ENCODE measurements at places on chromosomes 4 and X.

DNA sequence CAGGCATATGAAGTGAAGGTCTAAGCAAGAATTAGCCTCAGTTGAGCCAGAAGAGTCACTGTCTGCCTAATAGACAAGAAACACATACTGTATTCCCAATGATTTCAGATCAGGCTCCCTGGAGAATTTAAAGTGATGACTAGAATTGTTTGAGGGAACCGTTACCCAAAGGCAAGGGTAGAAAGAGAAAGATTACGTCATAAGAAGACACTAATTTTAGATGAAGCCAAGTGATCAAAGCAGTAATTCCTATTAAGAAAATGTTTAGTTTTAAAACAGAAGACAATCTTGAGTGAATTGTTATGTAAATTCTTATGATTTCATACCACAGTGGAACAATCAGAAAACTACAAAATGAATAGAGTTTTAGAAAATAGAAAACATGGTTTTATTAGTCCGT is 194.5 kb upstream of the ARSJ start:
- DNase-seq, result no peak

DNA sequence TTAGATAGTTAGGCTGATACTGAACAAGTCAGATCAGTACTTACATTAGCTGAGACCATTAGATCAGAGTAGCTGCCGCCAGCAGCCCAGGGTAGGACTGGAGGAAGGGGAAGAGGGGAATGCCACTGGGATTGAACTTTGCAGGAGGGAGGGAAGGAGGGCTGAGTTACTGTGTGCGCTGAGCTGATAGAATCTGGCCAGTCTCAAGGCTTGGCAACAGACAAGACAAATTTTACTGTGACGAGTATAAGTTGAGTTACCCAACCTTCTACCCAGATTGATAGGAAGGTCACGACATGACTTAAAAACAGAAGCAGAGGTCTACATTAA is 372.1 kb downstream of the OPHN1 start:
- no peak for DNase-seq

DNA sequence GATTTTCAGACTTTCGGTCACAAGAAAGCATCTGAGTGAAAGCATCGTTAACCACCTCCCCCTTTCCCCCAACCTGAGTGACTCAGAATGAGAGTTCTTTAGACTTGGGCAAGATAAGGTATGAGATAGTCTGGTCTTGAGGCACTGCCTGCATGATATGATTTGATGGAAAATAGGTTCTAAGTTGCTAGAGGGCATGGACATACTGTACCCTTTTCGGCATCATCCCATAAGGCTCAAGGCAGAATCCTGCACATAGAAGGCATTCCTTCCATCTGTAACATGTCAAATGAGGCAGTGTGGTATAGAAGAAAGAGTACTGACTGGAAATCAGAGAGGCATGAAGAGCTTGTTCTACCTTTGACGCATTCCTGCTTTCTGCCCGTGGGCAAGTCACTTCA is 16.8 kb upstream of the AMOT start:
- DNase-seq, result no peak

GRCh38 chr4:25821899-25822298 is 40.9 kb downstream of the SEL1L3 start:
- DNase-seq, result no peak

- DNase-seq, result no peak
Observed at GRCh38 chr4:710116-710515, 4.5 kb downstream of the PCGF3 start.

DNA sequence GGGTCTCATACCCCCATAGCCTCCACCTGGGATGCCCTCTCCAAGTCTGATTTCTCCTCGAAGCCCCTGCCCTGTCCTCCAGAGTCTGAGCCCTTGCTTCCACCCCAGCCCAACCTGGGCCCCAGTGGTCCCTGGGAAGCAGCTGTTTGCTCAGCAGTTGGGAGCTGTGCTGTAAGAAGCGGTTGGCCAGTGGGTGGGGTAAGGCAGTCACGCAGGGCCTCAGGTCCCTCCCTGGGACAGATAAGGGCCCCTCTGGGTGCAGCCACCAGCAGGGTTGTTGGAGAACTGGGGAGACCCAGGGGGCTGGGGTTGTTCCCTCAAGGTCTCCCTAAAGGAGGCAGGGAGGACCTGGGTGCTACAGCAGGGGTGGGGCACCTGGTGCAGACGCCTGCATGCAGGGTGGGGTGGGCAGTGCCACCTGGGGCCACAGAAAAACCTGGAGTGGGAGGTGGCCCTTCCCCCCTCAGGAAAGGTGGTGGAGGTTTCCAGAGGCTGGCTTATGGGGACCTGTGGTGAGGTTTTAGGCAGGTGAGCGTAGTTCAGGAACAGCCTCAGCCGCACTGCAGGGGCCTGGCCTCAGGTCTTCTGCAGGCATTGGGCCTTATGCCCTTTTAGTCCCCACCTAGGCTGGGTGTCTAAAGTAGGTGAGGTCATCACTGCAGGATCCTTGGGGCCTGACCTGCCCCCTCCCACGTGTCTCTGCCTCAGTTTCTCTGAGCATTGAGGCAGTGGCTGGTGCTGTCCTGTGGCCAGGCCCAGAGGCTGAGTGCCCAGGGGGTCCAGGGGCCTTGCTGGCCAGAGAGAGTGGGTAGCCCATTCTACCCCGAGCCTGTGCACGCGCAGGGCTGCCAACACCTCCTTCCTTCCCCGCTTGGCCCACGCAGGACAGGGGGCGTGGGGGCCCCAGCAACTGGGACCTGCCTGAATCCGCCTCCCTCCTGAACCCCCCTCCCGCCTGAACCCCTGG is 3.1 kb upstream of the SLC26A1 start:
- DNase-seq, result no peak

GRCh38 chr4:17667253-17667652 is 52.8 kb downstream of the MED28 start:
- no peak for DNase-seq

DNA sequence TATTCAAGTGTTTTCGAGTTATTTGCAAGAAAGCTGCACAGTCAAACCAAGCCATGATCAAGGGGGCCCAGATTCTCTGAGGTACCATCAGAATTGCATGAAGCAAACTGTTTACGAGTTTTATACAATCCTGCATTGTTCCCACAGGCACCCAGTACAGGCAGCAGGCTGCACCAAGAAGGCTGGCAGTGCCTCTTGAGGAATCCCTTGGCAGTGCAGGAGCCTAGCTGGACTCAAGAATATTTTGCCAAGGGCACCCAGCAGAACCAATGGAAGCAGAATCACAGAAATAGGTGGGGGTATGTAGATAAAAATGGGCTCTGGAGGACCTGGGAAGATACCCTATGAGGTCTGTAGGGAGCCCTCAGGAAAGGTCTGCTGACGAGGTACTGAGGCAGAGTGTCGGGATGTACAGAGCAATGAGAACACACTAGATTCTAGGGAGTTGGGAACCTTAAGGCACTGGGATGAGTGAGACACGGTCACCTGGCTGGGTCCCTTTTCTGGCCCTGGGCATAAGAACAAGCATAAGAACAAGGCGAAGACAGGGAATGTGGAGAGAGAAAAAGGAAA is 2.5 kb upstream of the PLP1 start:
- DNase-seq, result peak; percentile 13

DNA sequence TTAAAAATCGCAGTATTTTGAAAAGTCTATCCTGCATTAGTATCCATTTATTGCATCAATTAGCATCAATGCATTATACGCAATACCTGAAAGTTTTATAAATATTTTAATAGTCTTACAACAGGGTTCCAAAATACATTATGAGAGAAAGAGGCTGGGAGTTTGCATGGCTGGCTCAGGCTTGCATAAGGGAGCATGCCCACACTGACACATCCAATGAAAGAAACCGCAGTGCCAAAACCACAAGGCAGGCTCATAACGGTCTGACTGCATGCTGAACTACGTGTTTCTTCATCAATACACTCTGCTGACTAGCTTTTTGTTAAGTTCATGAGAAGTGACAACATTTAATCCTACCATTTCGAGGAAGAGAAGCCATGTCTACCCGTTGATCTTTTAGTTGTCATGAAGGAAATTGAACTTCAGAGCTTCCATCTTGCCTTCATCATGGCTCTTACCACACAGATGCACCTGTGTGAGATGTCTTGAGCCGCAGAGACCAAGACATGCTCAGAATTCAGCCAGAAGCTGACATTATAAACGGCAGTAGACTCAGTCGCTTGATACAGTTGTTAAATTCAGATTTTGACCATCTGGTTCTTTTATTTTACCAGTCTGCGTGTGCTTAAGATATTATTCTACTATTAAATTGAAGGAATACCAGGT is 168.8 kb upstream of the FRG1 start:
- DNase-seq, result no peak

DNA sequence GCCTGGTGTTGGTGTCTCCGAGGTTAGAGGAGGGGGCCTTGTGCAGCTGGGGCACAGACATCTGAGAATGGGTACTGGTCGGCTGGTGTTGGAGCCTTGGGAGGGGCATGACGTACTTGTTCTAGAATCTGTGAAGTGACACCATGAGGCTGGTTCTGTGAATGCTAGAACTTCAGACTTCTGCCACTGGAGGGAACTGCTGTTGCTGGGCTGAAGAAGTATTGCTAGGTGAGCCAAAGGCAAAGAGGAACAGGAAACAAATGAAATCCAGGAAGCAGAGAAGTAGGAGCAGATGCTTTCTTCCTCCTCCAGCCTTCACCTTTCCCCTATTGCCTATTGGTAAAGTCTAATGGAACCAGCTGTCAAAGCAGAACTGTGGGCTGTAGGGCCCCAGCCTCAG is 120.9 kb upstream of the DDIT4L start:
- DNase-seq, result no peak

DNA sequence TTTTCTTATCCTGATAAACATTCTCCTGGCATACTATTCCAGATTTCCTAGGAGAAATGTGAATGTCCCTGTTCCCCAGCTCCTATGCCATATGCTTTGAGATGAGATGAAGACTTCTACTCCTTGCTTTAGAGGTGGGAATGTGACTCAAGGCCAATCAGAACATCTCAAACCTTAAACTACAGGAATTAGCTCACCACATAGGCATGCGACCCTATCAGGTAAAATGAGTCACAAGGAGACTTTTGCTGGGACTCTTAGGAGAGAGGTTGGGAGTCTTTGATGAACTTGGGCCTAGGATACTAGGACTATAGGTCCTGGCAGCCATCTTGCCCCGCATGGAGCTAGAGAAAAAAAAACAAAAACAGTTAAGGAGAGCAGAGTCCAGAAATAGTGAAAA is 5.8 kb upstream of the USO1 start:
- DNase-seq, result no peak

DNA sequence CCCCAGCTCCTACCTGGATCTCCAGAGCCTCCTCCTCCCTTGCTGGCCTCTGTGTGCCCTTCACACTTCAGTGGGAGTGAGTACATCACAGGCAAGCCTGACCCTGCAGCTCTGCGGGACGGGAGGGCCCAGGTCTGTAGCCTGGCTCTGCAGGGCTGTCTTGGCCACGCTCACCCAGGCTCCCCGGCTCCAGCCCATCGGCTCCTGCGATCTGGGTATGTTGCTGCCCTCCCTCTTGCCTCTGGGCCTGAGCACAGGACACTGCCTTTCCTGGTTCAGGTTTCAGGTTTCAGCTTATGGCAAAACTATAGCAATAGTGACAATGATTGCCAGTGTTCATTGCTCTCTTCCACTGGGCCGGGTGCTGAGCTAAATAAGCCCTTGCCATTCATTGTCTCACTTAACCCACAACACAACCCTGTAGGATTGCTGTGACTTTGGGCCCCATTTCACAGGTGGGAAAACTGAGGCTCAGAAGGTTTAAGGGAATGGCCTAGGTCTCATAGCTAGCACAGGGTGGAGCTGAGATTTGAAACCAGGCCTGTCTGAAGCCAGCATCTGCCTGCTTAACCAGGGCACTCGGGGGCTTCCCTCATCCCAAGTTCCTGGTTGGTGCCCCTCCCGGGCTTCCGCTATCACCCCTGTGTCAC is 44.6 kb upstream of the SORCS2 start:
- no peak for DNase-seq

DNA sequence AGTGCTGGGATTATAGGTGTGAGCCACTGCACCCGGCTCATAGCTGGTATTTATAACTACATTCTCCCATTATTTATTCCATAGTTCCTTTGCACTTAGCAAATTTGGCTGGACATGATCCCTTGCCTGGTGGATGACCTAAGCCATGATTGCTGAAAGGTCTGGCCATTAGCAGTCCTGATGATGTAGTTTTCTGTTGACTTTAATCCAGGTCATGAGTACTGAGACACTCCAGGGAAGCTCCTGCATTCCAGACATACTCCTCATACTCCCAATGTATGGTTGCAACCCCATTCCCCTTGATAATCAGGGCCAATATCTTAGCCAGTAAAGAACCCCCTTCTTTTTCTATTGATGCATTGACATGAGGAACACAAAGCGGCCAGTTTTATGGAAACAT is 24.4 kb upstream of the MGST2 start:
- DNase-seq, result no peak

GRCh38 chr4:127809173-127809800 is 27.2 kb downstream of the HSPA4L start:
- no peak for DNase-seq

DNA sequence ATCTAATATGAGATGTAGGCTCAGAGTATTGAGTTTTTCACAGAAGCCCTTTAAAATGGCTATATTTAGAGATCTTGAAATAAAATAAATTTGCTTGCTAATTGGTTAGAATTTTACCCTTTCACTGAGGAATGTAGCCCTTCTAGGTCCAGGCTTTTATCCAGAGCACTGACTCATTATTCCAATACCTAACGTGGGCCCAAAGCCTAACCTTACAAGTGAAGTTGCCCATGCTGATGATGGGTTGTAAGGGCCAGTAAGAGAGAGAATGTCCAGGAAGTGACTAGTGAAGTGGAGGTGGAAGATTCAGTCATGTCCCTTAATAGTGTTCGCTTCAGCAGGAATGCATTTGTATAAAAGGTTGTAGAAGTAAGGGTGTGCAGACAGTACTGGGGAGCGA is 155.9 kb downstream of the STIM2 start:
- no peak for DNase-seq

DNA sequence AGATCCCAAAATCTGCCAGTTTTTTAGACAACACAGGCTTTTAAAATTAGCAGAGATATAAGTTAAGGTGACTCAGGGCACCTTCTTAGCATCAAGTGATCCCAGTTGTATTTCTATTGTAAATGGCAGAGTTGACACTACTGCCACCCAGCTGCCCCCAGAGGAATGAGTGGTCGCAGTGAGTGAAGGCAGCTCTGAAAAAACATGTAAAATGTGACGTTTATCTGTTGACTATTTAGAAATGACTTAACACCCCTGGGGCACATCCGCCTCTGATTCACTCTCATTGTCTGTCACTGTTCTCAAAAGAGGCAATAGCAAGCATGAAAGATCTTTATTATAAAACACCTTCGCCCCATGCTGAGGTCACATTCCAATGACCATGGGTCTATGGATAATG is 592.4 kb downstream of the ACTRT1 start:
- no peak for DNase-seq

DNA sequence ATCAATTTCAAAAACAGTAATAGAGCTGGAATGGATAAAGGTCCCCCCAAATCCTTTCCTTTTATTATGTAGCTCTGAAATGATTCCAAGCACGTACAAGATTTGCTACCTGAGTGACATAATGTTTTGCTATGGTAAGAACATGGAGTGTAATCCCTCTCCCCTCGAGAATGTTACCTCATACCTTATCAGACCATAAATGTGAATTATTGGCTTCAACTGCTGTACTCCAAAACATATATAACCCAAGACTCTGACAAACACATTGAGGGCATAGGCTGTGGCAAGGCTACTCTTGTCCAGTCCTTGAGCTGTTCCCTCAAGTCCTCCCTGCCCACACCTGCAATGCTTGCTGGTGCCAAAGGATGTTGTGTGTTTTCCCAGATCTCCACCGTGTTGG is 286.9 kb downstream of the KCTD8 start:
- DNase-seq, result no peak

- DNase-seq, result no peak
Observed at GRCh38 chr4:76105652-76106051, 31.1 kb downstream of the ART3 start.

GRCh38 chr4:19831644-19832285 is 419.9 kb upstream of the SLIT2 start:
- DNase-seq, result no peak

- DNase-seq, result no peak
Observed at GRCh38 chrX:38847206-38847902, 46.1 kb downstream of the MID1IP1 start.

Data from SJSA1 (cell line).